ENCODE measurements at places on chromosomes 11 and 22.

- DNase-seq: no peak
Observed at GRCh38 chr11:15828215-15828853, 528.0 kb downstream of the SOX6 start.

DNA sequence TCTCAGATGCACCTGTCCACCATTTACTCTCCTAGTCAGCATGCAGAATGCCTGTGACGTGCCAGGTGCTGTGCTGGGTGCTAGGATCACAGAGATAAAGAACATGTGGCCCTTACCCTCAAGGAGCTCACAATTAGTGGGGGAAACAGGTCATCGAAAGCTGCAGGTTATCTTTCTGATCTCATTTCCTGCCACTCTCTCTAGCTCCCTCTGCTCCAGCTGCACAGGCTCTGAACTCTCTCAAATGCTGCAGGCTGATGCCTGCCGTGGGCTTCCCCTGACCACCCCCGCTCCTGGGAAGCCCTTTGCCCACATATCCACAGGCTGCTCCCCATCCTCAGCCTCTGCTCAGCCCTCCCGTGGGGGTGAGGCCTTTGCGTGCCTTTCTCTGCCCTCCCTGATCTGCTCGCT is 29.6 kb downstream of the SHANK3 start:
- DNase-seq: no peak

- DNase-seq: no peak
Observed at GRCh38 chr11:68287419-68287818, 15.6 kb upstream of the C11orf24 start.

- DNase-seq: no peak
Observed at GRCh38 chr11:27997344-27997743, 110.6 kb downstream of the KIF18A start.

GRCh38 chr11:129286813-129287212 is 88.8 kb upstream of the BARX2 start:
- DNase-seq: no peak

- DNase-seq: no peak
Observed at GRCh38 chr22:36364255-36365019, 23.3 kb downstream of the MYH9 start.

DNA sequence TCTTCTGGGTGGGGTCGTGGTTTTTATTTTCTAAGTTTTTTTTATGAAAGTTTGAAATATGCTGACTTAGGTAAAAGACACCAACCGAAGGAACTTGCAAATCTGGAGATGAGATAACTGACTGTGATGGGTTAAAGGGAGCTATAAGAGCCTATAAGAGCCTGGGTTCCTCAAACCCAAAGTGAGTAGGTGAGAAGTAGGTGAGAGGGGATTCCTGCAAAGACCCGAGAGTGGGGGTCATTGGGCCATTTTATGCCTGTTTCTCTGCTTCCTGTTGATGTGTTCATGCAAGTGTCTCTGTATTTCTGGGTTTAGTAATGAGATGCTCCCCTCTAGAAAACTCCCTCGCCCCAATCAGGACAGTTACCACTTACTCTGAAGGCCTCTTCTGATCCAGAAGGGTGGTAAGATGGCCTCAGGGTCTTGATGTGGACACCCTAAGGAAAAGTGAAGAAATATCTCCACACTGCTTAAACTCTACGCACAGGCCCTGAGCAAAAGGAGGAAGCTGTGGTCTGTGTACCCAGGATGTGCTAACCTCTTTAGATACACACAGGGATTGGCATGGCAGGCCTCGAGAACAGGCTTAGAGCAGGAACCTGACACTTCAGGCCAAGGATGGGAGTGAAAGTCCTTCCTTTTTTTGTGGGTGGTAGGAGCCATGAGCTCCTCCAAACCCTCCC is 1.8 kb downstream of the FLI1 start:
- DNase-seq: peak; percentile 35

- no peak for DNase-seq
Observed at GRCh38 chr11:110331626-110332025, 35.2 kb upstream of the RDX start.

DNA sequence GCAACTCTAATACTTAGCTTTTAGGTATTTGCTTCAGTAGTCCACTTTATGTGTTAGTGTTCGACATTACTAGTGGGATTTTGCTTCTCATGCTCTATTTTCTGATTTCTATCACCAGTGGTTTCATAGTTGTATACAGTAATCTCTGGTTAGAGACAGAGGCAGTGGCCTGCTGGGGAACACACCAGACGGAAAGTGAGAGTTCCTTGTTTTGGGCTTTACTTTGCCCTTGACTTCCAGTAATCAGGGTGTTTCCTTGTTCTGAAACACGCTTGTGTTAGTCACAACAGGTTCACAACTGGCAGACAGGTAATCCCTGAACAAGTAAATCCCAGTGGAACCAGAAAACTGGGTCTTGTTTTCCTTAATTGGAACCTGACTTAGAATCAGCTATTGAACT is 56.0 kb downstream of the PACS1 start:
- DNase-seq: no peak

DNA sequence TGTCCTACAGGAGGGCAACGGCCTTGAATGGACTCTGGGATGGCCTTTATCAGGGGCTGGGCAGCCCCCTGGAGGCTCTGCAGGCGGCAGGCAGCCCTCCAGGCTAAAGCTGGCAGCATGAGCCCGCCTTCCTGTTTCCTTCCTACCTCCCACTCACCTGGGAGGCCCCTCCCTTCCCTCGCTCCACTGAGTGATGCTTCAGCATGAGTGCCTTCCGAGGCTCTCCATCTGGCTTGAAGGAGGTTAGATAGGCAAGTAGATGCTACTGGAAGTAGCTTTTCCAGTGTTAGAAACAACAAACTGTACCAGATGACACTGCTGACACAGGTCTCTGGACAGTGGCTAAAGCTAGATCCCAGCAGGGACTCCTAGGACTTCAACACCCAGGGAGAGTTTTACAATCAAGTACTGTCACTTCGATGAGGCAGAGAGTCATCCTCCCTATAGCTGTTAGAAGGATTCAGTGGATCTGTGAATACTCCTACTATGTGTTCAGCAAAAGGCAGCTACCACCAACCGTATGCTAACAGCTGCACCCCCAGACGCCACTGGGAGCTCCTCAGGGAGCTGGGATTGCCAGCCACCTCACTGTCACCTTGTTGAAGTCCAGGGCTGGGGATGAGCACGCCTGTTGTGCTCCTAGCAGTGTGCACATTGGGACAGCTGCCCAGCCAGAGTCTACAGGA is 4.1 kb upstream of the SLC25A1 start:
- DNase-seq: no peak

GRCh38 chr11:100438376-100438775 is 248.7 kb upstream of the ARHGAP42 start:
- DNase-seq: no peak

DNA sequence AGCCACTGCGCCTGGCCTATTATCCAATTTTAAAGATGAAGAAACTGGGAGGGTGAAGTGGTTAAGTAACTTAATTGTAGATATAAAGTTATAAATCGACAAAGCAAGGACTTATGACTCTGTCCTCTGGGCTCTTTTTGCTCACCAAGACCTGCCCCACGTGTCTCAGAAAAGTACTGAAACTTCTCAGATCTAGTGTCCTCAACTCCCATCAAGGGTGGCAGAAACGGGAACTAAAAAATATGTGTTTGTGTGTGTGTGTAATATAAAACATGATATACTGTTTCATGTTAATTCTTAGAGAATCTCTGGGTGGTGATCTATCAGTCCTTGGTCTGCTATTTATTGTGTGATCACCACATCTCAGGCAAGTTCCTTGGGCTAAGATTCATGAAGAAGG is 104.9 kb downstream of the GAB2 start:
- peak; percentile 36 for DNase-seq

DNA sequence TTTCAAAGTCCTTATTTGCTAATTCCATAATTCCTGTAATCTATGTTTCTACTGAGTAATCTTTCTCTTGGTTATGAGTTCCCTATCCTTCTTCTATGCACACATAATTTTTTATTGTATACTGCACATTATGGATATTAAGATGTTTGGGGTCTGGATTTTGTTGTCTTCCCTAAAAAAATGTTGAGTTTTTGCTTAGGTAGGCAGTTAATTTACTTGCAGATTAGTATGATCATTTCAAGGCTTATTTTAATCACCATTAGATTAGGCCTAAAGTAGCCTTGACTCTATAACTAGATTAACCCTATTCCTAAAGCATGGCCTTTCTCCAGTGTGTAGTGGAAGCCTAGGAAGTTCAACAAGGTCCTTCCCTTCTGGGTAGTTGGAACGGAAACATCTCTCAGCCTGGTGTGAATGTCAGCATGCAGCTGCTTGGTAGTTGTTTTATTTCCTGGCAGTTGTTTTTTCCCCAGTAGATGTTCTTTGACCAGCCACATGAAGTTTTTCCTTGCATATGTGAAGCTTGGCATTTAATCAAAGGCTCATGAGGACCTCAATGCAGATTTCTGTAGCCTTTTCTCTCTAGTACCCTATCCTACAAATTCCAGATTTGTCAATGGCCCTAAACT is 419.3 kb upstream of the NARS2 start:
- DNase-seq: no peak

- peak; percentile 30 for DNase-seq
Observed at GRCh38 chr11:83723999-83724398, 437.8 kb upstream of the CCDC90B start.

DNA sequence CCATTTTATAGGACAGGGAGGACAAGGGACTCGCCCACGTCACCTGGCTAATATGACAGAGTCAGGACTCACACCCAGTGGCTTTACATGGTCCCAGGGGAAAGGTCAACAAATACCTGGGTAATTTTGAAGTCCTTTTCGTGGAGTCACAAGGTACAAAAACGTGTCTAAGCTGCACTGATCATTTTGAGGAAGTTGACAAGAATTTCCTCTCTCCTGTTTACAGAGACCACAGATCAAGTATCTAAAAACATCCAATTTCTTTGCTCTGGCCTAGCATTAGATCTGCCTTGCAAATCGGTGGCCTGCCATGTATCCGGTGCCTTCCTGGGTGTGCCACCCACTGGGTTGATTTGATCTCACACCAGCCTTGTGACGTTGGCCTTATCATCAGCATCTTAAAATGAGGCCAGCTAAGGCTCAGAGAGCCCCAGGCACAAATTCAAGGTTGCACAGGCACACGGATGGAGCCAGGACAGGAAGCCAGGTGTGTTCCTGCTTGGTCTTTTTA is 17.6 kb downstream of the GDPD5 start:
- DNase-seq: no peak

GRCh38 chr11:6670202-6670830 is 12.8 kb downstream of the MRPL17 start:
- DNase-seq: no peak

GRCh38 chr22:22748756-22749155 is 104.3 kb downstream of the GGTLC2 start:
- no peak for DNase-seq

GRCh38 chr11:107494055-107494454 is 36.4 kb upstream of the CWF19L2 start:
- no peak for DNase-seq

GRCh38 chr22:26993886-26994285 is 336.5 kb downstream of the MIAT start:
- no peak for DNase-seq

- DNase-seq: no peak
Observed at GRCh38 chr11:73273222-73273895, 1.2 kb downstream of the P2RY6 start.

DNA sequence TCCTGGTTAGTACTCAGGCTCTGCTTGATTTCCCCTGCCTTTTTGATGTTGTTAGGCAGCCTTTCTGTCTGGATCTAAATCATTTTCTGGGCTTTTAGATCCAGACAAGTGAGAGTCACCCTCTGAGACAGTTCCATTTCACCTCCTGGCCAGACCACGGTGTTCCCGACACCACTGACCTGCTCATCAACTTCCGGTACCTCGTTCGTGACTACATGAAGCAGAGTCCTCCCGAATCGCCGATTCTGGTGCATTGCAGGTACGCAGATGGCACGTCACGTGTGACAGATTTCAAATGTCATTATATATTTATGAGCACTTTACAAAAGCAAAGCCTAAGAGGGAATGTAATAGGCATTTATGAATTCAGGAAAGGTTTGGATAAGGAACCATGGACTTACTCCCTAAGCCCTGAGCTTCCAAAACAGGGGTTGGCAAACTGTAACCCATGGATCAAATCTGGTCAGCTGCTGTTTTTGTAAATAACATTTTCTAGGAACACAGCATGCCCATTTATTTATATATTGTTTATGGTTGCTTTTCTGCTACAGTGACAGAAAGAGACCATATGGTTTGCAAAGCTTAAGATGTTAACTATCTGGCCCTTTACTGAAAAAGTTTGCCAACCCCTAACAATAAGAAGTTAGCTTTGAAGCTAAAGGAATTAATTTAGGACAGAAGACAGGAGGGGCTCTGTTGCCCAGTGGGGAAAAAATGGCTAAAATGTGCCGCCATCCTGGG is 53.1 kb upstream of the OR4B1 start:
- no peak for DNase-seq

- DNase-seq: no peak
Observed at GRCh38 chr11:72405009-72405408, 29.3 kb downstream of the CLPB start.

GRCh38 chr22:39703928-39704639 is 133.5 kb downstream of the CACNA1I start:
- DNase-seq: no peak

GRCh38 chr22:30561402-30562189 is 12.9 kb downstream of the GAL3ST1 start:
- DNase-seq: no peak

DNA sequence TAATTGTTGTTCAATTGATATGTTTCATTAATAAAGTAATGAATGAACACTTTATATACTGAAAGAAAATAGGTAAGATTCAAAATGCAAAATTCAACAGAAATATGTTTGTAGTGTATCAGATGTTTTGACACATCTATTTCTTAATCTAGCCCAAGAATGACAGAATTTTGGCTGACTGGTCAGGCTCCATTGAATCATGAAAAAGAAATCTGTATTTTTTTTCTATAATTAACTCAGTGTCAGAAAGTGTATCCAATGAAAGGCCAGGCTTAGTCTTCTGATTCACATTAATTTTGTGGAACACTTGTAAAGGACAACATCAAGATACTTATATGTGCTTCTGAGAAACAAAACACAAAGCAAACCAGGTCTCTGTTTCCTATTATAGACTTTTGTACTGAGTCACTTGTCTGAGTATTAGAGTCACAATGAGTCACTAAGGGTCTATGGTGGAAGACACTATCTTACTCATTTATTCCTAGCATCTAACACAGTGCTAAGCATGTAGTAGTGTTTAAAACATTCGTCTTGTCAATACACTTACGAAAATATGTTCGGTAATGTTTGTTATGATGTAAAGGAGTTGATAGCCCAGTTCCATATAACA is 297.7 kb upstream of the CCDC90B start:
- DNase-seq: peak; percentile 36

GRCh38 chr22:34414467-34415440 is 494.5 kb upstream of the LARGE1 start:
- DNase-seq: peak; percentile 39
